ENCODE measurements at places on chromosomes 2 and 18.

GRCh38 chr2:5982903-5983265 lies 290.7 kb downstream of the SOX11 start:
- H3K27ac ChIP-seq = no peak overlapping the region
- no peaks in the 10 kb centered on the region for H3K4me1 ChIP-seq
- no peaks in the 10 kb centered on the region for H3K36me3 ChIP-seq
- H3K4me3 ChIP-seq = no peak overlapping the region
- peaks cover 4% of the 10 kb centered on the region for H3K27me3 ChIP-seq

GRCh38 chr2:168896783-168897182 lies 4.3 kb upstream of the G6PC2 start:
- no peaks in the 10 kb centered on the region for H3K36me3 ChIP-seq
- H3K4me3 ChIP-seq = no peak overlapping the region
- DNase-seq = no peak
- H3K4me1 ChIP-seq = no peaks in the 10 kb centered on the region

- H3K36me3 ChIP-seq = no peaks in the 10 kb centered on the region
- peak overlapping the region; percentile 34 for H3K4me3 ChIP-seq
- peak overlapping the region; percentile 26 for H3K27ac ChIP-seq
- no peak for DNase-seq
- H3K4me1 ChIP-seq = no peaks in the 10 kb centered on the region
Measured at GRCh38 chr18:10927286-10927992, 221.9 kb downstream of the PIEZO2 start.

GRCh38 chr18:10410472-10411308 lies 43.7 kb upstream of the APCDD1 start:
- no peak for DNase-seq
- H3K4me1 ChIP-seq = no peaks in the 10 kb centered on the region
- H3K4me3 ChIP-seq = no peak overlapping the region
- H3K27me3 ChIP-seq = no peaks in the 10 kb centered on the region
- H3K27ac ChIP-seq = no peak overlapping the region

- H3K27me3 ChIP-seq = no peaks in the 10 kb centered on the region
- H3K4me3 ChIP-seq = no peak overlapping the region
- no peak for DNase-seq
- H3K36me3 ChIP-seq = no peaks in the 10 kb centered on the region
- no peaks in the 10 kb centered on the region for H3K4me1 ChIP-seq
- no peak overlapping the region for H3K27ac ChIP-seq
Measured at GRCh38 chr2:61758159-61758558, 95.7 kb downstream of the FAM161A start.

DNA sequence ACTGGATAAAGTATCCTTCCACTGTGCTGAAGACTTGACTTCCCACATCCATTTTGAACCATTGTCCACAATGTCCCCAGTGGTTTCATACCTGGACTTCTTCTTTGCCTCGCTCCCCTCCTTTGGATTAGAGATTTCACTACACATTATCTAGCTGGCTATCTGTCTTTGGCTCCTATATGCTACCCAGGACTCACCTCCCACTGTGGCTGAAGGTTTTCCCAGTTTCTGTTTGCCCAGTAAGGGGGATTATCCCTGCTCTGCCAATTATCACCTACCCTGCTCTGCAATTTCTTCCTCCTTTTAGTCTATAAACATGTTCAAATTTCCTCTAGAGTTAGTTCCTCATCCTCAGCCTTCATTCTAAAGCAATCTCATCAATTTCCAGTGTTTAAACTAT lies 9.1 kb downstream of the NDUFS1 start:
- H3K27me3 ChIP-seq = no peaks in the 10 kb centered on the region
- peaks cover 62% of the 10 kb centered on the region for H3K36me3 ChIP-seq
- no peak for DNase-seq
- no peak overlapping the region for H3K27ac ChIP-seq
- peaks cover 8% of the 10 kb centered on the region for H3K4me1 ChIP-seq
- no peak overlapping the region for H3K4me3 ChIP-seq
